ENCODE measurements at places on chromosomes 12 and 14.

DNA sequence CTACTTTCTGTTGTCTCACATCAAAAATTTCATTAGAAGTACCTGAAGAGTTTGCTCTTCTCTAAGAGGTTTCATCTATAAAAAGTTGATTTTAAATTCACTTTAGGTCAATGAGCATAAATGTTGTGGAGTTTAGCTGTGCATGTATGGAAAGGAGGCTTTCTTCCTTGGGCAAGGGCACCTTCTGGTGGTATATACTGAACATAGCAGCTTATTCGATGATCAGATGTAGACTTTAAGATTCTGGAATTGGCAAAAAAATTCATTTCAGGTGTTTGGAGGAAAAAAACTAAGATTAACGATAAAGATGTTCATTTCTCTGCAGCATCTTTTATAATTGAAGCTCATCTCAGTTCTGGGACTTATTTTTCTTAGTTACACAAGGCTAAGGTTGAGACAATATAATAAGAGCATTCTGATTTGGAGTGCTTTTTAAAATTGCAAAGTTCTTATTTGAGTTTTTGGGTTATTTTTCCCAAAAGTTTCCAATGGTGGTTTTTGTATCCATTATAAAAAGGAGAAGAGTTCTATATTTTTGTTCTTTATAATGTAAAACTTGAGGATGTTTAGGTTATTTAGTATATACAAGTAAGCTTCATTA lies 46.8 kb downstream of the TMEM117 start:
- no peak for DNase-seq

DNA sequence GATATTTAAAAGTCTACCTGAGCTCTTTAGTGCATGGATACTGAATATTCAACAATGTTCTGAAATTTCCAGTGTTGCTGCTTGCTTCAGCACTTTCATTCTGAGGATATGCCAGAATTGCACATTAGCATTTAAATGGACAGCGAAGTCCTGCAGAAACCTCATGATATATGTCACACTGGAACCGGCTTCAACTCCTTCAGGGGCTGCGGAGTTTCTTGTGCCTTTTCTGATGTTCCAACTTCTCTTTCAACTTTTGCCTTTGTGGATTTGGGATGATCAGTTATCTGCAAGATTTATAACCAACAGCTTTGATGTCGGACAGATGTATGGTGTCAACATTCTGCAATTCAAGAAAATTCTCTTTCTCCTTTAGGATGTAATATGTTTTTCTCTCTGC lies 142.5 kb upstream of the LMNTD1 start:
- no peak for DNase-seq

DNA sequence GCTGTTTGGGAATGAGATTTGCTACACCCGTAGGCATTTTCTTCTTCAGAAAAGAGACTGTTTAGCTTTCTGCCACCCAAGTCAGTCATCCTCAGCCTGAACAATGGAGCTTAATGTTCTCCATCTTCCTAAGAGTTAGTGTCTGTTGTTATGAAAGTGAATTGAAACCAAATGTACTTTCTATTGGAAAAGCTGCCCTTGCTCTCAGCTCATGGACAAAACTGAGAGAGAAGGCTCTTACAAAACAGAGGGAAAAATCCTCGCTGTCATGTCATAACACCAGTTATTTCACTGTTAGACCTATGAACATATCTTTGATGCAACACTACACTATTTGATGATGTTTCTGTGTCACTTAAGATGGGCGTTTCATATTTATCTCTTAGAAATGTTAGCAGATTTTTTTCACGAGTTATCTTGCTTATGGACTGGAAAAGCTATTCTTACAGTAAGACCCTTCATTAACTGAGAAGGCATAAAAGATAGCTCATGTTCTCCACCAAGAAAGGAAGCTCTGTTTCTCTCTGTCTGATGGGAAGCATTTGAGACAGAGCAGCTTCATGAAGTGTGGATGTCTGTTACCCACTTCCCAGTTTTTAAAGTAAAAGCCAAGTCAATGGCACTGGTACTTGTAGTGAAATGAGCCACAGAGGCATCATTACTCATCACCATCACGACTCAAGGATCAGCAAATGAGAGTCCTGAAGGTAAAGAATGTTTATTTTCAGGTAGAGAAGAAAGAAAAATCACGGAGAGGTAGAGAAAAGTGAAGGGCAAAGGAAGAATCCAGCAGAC lies 483.9 kb downstream of the ZFP36L1 start:
- no peak for DNase-seq

DNA sequence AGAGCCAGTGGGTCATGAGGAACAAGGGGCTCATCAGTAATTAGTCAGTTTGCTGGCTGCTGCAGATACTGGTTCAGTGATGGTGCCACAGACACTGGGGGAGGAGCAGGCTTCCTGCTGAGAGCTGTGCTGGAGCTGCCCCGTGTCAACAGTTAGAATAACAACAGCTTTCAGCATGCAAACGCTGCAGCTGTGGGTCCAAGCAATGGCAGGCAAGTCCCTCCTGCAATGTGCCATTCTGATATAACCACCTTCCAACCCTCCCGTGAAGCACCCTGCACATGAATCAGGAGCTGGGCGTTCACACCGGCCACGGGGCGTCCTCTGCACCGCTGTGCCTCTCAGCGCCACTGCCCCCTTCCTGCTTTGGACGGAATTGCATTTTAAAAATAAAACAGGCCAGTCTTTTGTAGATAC lies 258.4 kb upstream of the SFSWAP start:
- no peak for DNase-seq

DNA sequence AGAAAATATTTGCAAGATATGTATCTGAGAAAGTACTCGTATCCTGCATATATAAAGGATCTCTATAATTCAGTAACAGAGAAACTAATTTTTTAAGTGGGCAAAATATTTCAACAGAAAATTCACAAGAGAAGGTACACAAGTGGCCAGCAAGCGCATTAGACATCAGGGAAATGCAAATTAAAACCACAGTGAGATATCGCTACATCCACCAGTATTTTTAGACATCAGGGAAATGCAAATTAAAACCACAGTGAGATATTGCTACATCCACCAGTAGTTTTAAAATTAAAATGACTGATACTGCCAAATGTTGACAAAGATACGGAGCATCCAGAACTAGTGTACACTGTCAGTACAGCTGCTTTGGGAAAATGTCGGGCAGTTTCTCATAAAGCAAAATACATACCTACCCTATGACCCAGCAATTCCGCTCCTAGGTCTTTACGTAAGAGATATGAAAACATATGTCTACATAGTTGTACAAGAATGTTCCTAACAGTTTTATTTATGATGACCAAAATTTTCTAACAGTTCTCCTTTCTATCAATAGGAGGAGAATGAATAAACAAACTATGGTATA lies 2.8 kb upstream of the KCNK13 start:
- no peak for DNase-seq

DNA sequence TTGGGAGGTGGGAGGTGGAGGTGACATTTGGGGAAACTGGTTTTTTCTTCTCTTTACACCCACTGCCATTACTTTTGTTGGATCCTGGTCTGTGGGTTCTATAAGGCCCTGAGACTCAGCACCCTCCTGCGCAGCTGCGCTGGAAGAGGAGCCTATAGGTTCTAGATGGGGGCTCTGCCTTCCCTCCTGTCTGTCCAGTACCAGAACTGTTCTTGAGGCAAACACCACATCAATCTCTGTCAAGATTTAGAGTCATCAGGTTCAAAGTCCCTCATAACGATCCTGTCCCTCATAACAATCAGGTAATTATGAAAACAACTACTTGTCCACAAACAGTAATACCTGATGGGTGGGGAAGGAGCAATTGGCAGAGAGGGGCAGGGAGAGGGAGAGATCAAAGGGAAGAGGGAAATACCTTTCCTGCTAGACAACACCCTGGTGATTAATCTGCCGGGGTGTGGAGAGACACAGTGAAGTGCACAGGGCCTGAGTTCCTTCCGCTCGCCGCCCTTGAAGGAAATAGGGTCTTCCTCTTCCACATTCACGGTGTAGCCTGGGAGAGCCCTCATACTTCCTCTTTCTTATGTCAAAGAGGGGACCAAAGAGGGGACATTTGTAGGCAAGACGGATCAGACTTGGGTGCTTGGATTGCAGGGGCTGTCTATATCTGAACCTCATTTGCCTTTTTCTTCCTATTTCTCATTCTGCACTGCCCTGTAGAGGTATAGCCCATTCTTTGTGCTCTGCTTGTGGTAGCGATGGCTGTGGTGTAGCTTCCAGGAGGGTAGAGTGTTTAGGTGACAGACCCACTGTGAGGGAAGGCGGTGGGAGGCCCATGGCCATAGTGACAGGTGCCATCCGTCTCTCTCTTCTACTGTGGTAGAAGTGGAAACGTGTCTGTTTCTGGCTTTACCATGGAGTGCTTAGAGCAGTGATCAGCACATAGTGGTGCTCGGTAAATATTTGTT lies 12.6 kb downstream of the GPRC5A start:
- no peak for DNase-seq
